Frontal cortex (tissue), 4 donors: ENCODE measurements at places on chromosomes 5 and 9.

DNA sequence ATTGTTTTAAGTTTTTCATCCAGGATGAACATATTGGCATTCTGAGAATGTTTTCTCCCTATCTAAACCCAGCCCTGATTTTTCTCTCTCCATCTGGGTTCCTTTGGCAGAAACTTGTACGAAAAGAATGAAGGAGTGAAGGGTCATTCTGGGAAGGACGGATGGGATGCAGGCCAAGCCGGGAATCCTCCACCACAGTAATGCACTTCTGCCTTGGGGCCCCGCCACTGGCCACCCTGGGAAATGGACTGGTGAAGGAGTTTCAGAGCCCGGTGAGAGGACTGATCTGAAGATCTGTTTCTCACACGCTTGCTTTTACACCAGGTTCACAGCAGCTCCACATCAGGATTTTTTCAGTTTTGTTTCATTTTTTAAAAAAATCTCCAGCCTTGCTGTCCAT, 554.8 kb downstream of the BNC2 start:
- DNase-seq: no peak

- no peak for DNase-seq
Observed at GRCh38 chr9:68738358-68738757, 33.3 kb downstream of the PIP5K1B start.

DNA sequence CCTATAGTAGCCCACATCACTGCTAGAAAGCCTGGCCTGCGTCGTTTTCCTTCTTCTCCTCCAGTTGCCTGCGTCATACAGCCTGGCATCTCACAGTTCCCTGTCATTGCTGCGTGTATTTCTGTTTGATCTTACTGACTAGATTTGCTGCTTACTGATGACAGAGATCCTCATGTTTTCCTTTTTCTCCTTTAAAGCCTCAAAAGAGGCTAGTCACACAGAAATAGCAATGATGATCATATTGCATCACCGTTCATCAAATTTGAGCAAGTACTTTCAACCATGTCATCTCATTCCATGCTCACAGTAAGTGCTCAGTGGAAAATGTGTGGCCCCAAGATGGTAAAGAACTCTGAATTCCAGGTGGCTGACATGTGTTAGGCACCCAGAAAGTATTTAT, 76.8 kb downstream of the MVB12B start:
- DNase-seq: no peak

DNA sequence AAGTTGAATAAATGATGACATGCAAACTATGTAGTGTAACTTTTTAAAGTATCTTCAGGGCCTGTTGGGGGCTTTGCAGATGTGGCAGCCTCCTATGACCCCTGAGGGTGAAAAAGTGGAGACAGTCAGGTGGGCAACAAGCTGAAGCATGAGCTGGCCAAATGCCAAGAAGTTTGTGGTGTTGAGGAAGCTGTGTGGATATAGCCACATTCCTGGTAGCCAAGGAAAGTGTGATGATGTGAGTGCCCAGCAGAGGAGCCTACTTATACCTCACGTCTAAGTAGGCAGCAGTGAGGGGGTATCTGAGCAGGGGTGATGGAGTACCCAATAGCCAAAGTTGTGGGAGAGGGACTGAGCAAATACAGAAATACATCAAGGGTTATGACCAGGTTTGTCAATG, 621.2 kb upstream of the CDH6 start:
- no peak for DNase-seq

DNA sequence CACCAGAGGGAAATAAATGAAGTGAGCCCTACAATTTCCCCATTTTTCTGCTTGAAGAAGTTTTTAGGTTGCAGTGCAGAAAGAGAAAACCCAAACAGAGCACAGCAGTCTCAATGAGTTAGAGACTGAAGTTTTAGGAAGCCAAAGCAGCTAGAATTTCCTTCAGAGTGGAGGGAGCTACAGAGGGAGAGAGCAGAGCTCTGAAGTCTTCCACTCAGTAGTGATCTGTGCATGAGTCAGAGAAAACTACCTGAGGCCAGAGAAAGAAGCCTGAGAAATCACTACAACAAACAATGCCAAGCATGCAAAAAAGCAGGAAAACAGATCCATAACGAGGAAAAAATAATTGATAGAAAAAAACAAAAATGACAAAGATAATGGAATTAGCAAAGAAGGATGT, 17.9 kb upstream of the NDUFB6 start:
- DNase-seq: no peak

GRCh38 chr9:132609829-132610228, 27.4 kb downstream of the BARHL1 start:
- no peak for DNase-seq

DNA sequence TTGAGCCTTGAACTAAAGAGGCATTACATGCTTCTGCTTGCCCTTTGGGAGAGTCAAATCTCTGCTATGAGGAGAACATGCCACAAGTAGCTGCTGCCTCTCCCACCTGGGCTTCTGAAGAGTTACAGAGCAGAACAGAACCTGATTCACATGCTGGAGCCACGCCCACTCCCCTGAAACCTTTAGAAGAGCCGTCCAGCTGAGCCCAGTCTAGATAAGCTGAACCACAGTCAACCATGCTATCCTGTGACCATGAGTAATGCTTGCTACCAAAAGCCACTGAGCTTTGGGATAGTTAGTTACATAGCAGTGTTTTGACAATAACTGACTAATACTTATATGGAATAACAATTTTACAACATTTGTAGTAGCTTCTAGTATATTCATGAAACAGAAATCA, 111.0 kb upstream of the VCAN start:
- DNase-seq: no peak
